ENCODE measurements at places on chromosomes 4 and X. TPM values are rescaled to one million over a fixed set of nuclear protein-coding genes. Genes with fewer than 3 reads are reported as not detected.
A peak's percentile ranks its signal among the peaks of the same experiment; 100 is the strongest.

LDB2 gene
- total RNA-seq: 9.3 TPM

SYTL5 gene
- total RNA-seq: 3.0 TPM

ACE2 gene
- 23.1 TPM for total RNA-seq

TMEM156 gene
- total RNA-seq: 0.44 TPM

GABRQ gene
- not detected for total RNA-seq

TREX2 gene
- total RNA-seq: 0.55 TPM

FGF5 gene
- not detected for total RNA-seq

CSAG2 gene
- not detected for total RNA-seq

ERAS gene
- 0.38 TPM for total RNA-seq

GRCh38 chr4:2688697-2689096 is 67.4 kb downstream of the TNIP2 start:
- no peak for DNase-seq

DNA sequence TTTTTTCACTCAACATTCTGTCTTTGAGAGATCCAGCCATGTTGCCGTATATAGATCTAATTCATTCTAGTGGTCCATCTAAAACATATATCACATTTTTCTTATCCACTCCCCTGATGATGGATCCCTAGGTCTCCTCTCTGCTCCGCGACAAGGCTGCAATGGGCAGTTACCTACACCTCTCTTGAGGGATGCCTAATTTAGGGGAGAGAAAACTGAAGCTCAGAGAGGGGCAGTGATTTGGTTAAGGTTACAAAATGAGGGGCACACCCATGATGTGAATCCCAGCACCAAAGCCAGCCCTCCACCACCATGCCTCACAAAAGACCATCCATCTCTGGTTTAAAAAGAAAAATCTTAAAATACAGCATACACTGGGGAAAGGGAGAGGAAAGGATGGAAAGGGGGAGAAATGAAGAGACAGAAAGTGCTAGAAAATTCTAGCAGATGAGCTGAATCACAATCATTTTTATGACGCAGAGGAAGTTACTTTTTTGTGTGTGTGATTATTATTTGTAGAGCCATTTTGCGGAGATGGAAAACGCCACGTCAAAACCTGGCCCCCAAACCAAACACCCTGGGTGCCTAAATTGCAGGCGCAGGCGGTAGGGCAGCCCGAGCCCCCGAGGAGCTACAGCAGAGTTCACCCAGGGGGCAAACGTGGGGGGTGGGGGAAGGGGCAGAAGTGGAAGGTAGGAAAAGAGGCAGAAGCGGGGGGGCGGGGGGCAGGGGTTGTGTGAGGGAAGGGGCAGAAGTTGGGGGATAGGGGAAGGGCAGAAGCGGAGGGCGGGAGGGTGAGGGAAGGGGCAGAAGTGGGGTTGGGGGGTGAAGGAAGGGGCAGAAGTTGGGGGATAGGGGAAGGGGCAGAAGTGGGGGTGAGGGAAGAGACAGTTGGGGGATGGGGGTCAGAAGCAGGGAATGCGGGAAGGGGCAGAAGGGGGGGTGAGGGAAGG is 1.3 kb upstream of the TSPYL2 start:
- no peak for DNase-seq

GRCh38 chrX:75229774-75230173 is 44.1 kb upstream of the UPRT start:
- no peak for DNase-seq

DNA sequence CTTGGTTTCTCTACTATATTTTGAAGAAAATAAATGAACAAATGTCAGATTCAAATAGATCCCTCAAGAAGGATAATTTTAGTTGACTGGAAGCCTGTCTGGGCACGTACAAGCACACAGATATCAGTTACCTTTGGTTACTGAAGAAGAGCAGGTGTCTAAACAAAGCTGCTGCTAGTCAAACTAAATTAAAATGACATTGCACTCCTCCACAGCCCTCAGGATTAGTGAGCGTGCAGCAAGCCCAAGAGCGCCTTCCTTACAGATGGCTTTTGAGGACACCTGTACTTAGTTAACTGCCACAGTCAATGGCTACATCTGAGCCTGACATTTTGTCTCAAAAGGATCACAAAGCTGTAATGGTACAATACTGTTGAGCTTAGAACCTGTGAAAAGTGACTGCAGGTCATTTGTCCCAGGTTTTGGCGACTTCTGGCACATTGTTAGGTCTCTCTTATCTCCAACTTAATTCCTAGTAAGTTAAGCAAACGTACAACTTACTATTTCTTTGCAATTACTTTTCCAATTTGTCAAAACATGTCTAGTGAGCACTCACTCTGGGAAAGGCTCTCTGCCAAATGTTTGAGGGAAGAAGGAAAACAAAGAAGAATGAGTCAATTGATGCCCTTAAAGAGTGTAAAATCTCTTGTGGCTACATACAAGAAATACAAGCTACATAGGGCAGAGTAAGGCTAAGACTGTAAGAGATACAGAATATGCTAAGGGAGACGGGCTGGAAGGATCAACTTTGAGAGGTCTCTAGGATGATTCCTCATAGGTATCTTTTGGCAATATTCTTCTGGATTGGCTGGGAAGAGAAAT is 25.6 kb upstream of the DAPP1 start:
- no peak for DNase-seq

DNA sequence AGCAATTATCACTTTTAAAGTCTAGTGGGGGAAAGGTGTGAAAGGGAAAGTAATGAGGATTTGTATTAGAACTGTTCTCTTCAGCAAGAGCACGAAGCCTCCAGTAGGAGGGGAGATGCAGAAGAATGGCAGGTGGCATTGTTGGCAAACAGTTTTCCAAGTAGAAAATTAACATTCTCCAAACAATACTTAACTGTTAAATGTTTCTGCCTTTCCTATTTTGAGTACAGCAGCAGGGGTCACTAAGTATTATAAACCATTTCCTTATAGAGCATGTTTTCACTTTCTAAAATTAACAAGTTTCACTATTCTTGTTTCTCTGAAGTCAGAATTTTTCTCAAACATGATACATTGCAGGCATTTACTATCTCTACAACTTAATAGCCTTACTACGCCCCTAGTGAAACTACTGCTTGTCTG is 58.7 kb downstream of the LEF1 start:
- no peak for DNase-seq

GRCh38 chrX:135009057-135009610 is 13.2 kb downstream of the RTL8B start:
- no peak for DNase-seq

- DNase-seq: peak; percentile 28
Observed at GRCh38 chrX:1249101-1249887, 19.3 kb upstream of the CSF2RA start.

- no peak for DNase-seq
Observed at GRCh38 chr4:99878604-99879003, 15.6 kb downstream of the LAMTOR3 start.

- no peak for DNase-seq
Observed at GRCh38 chr4:94527556-94528233, 76.0 kb downstream of the PDLIM5 start.

DNA sequence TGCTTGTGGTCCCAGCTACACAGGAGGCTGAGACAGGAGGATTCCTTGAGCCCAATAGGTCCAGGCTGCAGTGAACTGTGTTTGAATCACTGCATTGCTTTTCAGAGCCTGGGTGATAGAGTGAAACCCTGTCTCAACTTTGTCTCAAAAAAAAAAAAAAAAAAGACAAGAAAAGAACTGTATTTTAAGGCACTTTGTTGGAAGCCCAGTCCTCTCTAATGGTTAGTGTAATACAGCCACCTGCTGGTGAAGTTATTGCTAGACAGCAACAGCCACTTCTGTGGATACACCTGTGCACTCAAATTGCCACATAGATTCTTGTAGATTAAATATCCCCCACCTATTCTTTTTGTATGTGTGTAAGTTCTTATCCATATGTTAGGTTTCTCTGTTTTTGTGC is 10.1 kb upstream of the FGG start:
- DNase-seq: no peak

DNA sequence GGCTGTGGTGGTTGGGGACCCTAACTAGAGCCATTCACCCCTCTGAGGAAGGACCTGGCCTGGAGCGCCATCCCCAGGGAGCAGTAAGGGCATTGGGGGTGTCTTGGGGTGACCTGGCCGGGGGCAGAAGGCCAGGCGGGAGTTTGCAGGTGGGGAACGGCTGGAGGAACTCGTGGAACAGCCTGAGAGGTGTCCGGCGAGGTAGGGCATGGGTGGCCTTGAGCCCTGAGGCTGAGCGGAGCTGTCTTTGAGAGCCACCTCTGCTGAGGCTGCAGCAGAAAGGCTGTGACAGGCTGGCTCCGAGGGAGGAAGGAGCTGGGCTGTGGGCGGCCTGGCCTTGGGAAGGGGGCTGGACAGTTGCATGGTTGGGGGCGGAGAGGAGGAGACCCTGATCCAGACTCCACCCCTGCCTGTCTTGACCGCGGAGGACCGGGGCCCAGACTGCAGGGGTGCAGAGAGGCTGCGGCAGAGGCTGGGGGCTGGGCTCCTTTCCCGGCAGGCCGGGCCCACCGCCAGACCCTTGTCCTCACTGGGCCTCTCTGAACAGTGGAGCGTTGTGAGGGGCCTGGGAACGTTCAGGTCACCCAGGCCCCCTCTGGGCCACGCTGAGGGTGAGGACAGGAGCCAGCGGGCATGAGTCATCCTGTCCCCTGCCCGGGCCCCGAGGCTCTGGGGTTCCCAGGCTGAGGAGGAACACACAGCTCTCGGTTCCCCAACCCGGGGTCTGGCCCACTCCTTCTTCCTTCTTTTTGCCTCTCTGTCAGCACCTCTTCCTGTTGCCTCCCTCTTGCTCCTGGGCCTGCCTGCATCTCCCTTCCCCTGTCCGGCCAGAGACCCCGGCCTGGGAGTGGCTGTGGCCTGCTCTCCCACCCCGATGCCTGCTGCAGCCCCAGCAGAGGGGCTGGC is 8.1 kb downstream of the SH3BP2 start:
- DNase-seq: peak; percentile 85

- DNase-seq: no peak
Observed at GRCh38 chr4:102527695-102528283, 26.6 kb downstream of the NFKB1 start.

DNA sequence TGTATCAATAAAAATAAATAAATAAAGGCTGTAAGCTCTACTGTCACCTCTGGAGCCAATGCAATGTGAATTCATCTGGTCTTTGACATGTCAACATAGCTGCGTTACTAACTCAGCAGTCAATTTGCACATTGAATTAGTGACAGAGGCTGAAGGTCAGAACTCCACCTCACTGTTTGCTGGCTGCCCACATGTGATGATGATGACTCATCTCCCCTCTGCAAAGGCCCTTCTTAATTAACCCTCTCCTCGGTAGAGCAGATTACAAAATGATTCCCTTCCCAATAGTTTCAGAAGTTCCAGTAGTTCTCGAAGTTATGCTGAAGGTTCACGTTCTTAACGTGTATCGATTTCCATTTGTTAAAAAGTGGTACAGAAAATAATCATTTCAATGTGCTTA is 1626.0 kb upstream of the TENM3 start:
- no peak for DNase-seq

GRCh38 chr4:120132935-120133334 is 66.3 kb upstream of the MAD2L1 start:
- DNase-seq: no peak

GRCh38 chrX:69036674-69037573 is 128.3 kb downstream of the PJA1 start:
- no peak for DNase-seq

DNA sequence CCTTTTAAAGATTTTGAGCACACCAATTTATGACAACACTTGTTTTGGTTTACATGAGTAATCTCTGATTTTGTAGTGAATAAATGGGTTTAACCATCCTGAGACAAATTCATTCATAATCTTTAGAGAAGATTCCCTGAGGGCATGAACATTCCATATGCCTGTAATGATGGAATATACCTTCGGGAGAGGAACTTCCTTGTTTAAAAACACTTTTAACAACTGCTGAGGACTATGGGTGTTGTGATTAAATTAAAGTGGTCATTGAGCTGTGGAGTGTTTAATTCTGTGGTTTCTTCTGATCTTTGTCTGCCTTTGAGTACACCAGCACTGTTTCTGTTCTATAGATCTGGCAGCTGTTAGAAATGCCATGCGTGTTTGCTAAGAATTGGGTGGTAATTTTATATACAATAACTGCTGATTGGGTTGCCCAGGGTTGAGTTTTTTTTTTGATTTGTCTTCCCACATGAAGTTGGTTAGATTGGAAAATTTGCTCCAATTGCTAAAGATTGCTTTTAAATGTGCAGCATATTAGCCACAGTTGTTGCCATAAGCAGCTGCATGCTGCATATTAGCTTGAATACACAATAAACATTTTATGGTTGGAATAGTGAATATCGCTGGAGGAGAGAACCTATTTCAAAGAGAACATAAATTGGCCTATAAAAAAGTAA is 86.8 kb downstream of the DCLK2 start:
- DNase-seq: no peak

DNA sequence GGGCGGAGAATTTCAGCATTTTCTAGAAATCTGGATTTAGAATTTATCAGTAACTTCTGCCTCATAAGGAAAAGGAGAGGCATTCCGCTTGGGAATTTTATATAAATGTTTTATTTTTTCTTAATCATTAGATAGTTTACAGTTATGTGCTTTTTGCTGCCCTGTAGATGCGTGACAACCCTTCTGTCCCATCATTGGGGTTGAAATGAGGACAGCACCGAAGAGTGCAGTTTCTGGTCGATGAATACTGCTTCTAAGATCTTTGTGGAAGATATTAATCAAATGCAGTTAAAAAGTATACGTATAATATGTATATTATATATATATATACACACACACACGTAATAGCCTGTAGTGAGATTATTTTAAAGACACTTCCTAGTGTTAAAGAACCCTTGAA is 1.5 kb downstream of the RBPJ start:
- DNase-seq: no peak

DNA sequence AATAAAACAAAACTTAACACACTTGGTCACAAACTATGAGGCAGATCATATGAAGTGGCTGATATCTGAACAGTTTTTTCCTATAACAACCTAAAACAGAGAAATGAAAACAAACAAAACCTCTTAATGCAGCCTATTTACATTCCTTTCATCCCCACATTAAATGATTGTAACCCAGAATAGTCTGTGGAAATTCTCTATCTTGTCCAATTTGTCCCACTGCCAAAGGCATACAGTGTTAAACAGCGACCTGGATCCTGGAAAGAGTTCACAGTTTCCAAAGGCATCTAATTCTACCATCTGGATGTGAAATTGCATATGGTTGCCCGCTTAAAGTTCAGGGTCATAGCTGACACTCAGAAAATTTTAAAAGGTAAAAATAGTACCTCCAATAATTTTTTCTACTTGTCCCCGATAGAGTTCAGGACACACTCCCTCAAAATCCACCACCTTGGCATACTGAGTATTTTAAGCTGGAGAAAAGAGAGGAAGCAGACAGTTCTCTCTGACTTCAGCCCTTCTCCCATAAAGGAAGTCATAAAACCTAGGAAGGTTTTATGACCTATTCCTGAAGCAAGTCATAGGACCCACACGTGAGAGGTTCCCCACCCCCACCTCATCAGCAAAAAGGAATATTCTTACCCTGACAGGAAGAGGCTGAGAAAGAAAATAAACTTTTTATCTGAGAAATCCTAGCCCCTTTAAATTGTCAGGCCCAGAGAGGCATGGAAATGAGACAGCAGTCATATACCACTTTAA is 270.2 kb downstream of the PAPSS1 start:
- peak; percentile 19 for DNase-seq

DNA sequence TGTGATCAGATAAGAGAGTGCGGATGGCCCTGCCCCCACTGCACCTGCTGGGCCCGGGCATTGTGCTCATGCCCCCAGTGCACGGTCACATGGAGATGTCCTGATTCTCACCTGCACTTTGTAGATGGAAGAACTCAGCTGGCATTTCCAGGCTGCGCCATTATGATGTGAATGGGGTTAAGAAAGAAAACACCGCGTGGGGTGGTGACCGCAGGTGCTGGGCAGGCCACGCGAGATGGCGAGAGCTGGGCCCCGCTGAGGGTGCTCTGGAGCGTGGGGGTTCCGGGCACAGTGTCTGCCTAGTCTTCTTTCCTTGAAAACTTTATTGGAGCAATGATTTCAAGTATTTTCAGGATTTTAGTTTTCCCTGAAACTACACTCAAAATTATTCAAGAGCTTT is 17.8 kb upstream of the HGFAC start:
- DNase-seq: no peak
